ENCODE measurements at places on chromosomes 5 and 9.

DNA sequence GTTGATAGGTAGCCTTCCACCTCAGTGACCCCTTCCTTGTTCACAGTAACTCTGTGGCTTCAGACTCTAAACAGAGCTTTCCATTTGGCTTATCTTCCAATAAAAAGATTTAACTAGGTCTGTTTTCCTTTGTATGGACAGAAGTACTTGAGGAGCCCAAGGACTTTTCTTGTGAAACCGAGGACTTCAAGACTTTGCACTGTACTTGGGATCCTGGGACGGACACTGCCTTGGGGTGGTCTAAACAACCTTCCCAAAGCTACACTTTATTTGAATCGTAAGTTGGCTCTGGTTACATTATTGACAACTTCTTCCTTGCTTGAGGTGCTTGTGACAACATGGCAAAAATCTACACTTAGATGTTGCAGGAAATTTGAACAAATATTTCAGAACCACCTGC is 39.4 kb downstream of the OSMR start:
- DNase-seq: no peak

DNA sequence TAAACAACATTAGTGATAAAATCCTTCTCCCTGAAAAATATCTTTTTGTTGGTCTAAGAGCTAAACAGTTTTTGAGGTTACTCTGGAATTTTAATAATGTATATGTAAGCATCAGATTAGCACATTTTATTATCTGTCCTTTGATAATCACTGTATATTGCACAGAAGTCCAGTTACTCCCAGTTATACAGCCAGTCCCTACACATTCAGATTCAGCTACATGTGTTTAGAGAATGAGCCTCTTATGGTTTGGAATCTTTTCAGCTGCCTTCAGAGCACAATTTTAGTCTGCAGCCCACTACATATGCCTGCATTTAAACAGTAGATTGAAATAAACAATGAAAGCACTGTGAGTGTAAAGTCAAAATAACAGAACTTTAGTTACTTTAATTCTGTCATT is 438.2 kb downstream of the ARHGEF28 start:
- no peak for DNase-seq

DNA sequence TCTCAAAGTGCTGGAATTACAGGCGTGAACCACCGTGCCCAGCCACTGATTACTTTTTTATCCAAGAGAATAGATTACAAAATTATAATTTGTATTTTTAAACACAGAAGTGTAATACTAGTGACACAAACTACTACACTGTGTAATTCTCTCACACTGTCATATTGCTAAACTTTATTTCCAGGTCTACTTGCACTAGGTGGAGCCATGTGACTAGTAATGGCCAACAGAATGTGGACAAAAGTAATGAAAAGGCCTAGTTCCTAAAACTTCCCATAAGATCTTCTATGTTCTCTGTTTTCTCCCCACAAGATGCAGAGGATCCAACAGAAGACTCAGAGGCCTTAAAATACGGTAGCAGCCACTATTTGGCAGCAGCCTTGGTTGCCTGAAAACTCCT is 27.3 kb downstream of the NADK2 start:
- no peak for DNase-seq

DNA sequence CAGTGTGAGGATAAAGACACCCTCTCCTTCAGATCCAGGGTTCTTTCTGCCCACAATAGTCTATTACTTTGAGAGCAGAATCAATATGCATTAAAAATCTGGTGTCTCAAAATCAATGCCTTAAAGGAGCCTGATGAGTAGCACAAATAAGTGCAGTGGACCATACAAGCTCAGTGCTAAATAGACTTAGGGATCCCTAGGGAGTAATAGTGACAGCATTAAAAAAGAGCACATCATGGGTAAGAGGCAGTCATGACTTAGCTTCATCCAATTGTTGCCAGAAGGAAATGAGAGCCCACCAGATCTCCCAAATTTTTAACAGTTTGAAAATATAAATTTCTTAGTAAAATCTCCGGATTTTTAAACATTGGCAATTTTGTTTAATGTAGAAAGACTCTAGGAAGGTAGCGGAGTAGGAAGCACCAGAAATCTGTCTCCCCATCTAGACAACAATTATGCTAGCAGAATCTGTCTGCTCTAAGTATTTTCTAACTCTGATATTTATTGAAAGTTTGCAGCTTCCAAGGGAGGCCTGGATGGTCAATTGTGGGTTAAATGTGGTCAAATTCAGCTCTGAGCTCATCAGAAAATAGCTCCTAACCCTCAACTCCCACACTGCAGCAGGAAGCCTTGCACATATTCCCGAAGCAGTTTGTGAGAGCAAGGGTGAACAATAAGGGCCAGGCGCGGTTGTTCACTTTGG is 443.9 kb downstream of the TLE1 start:
- no peak for DNase-seq

DNA sequence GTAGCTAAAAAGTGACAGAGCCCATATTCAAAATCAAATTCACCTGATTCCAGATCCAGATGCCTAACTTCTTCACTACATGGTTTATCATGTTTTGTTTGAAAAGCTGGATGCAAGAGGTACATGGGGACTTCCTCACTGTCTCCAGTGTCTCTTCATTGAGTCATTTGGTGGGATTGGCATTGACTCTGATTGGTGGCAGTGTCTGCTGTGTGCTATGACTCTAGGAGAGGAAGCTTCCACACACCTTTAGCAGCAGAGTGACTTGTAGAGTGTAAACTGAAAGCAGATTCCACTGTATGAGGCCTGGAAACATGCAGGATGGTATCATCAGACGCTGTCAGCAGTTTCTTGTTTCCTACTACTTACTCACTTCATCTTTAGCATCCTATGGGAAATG is 250.9 kb upstream of the SEMA6A start:
- DNase-seq: no peak

GRCh38 chr5:147223948-147224791 is 10.7 kb upstream of the STK32A start:
- peak; percentile 42 for DNase-seq

DNA sequence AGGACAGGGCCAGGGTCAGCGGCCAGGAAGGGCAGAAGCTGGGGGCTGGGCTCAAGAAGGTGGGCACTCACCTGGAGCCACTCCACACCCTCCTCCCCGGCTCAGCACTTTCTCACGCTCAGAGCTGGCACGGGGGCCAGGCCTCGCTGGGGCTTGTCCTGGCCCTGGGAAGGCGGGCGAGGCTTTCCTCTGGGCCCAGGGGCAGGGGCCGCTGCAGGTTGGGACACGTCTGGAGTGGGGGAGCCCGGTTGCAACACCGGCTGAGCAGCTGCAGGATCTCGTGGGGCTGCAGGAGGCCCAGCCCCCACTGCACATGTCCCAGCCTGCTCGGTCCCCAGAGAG is 38.9 kb upstream of the EGFL7 start:
- DNase-seq: peak; percentile 20

GRCh38 chr9:105245891-105246161 is 1.4 kb downstream of the SLC44A1 start:
- DNase-seq: no peak

DNA sequence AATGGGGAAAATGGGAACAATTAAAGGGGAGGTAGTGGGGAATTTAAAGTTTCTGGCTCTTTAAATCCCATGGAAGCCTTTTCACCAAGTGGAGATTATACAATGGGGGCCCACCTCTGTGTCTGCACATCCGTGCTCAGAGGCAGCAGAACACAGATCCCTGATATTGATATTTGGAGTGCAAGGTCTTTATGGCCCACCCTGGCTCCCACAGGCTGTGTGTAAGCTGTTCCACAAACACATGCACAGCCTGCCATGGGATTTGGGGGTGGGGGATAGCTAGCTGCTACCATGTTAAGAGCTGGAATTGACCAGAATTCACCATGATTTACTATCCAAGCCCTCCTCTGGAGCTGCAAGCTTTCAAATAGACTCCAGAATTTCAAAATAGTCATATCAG is 55.9 kb downstream of the RASGEF1C start:
- DNase-seq: no peak

DNA sequence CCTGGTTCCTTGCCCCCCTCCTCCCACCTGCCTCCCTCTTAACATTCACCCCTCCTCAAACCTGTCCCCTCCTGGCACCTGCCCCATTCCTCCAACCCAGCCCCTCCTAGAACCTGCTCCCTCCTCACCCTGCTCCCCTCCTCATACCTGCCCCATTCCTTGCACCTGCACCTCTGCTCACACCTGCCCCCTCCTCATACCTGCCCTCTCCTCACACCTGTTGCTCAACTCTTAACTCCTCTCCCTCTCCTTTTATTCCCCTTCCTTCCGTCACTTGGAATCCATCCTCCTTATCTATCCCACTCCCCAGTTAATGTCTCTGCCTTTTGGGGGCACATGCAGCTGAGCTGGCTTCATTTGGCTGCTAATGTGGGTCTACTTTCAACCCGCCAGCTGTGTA is 712.1 kb downstream of the MTRR start:
- no peak for DNase-seq

DNA sequence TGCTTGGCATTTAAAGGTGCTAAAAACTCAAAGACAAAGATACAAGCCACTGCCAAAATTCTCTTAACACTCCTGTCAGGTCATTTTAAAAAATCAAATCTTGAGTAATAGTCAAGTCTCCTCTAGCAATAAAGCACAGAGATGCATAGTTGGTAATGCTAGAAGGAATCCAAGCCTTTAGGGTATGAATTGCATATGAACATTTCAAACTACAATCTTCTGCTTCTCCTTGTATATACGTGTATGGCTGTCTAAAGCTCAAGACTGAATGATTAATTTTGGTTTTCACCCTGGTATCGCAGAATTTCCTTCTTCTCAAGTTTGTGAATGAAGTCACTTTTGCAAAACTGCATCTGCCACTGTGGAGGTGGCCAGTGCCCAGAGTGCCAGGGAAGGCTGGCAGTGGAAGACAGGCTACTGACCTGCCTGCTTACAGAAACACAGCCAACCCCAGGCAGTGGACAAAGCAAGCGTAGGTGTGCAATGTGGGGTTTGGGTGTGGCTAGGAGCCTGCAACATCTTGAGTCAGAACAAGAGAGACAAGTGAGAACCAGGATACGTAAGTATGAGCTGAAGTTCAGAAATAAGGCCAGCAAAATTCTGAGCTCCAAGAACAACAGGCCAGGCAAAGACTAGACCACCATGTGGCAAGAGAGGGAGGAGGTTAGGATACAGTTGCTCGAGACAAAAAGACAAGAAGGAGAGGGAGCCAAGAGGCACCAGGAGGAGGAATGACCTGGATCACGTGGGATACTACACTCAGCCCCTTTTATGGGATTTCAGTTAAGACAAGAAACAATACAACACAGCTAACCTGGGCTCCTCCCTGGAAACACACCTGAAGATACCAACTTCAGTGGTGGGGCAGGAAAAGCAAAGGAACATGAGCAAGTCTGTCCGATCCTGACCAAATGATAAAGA is 22.6 kb downstream of the MYO10 start:
- DNase-seq: no peak

DNA sequence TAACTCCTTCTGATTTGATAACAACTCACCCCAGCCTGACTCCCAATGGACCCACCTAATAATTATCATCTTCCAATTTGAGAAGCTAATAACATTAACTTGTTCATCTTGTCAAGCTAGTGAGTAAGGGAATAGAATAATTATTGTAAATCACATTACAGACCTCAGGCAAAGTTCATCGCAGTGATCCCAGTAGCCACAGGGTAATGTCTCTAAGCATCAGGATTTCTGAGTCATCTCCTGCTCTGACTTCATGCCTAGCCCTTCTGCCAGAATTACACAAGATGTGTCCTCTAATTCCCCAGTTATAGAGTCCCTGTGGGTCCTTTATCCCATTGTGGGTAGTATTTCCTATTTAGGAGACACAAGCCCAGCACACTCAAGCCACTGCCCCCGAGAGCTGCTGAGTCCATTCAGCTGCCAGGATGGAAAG is 365.7 kb downstream of the DEPDC1B start:
- no peak for DNase-seq

DNA sequence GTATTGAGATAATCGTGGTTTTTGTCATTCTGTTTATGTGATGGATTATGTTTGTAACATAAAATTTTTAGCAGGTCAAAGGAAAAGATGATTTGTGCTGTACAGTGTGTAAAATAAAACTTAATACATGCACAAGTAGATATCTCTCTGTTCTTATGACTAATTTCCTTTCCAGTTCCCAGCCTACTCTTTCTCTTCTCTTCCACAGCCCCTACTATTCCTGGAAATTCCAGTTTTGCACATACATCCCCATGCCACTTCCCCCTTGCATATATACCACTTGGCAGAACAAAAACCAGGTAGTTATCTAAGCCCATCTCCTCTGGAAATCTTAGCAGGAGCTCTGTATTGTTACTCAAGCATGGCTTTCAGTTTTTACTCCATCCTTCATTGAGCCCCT is 20.2 kb downstream of the TEK start:
- DNase-seq: no peak

DNA sequence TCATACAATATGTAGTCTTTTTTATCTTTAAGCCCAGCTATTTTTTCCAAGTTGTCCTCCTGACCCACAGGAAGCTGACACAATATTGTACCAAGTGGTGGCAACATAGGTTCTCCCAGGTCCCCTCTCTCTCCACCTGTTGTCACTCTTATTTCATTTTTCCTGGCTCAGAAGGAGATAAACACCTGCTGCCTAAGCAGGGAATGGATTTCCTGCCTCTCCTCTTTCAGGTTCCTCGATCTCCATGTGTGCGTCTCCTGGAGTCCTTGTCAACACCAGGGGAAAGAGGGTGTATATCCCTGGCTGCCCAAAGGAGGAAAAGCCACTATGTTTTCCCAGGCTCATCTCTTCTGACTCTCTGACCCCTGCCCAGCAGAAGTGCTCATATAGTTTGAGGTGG is 81.8 kb upstream of the KLF9 start:
- no peak for DNase-seq

DNA sequence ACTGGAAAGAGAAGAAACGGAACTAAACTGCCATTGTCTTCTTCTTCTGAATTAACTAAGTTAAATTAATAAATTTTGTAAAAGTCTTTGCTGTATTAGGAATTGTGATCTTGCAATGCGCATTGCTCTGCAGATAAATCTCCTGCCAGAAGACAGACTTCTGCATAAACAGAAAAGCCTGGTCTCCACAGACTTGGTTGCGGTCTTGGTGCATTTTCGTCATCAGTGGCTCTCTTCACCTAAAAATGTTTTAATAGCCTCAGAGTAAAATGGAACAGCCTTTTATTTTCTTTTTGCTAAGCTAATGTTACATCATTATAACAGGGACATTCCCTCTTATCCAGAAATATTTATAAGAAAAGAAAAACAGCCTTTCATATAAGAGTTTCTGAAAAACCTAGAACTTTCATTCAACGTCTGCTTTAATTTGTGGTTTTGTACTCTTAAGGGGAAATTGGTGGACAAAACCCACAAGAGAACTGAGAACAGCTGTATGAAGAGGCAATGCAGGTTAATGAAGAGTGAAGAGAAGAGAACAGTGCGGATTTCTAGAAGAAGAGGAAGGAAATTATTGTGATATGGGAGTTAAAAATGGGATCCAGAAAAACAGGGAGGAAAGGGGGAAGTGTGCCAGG is 10.1 kb downstream of the IFNA5 start:
- DNase-seq: no peak

DNA sequence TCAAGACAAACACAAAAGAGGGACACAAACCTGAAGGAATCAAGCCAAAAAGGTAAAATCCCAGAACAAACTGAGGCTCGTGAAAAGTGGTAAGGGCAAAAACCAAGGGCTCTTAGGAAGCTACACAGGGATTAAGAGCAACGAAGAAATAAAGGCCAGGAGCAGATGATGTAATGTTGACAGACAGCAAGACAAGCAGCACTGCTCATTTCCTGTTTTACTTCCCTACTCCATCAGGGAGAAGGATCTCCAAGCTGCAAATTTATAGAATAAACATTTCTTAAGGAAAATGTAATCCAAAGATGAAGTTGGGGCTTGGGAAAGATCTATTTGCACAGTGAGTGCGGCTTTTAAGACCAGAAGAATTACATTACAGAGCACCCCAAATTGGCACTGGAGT is 182.3 kb upstream of the MAP1B start:
- no peak for DNase-seq
